CD4-positive, CD25-positive, alpha-beta regulatory T cell (primary cell): ENCODE measurements at places on chromosomes 11 and 22.

DNA sequence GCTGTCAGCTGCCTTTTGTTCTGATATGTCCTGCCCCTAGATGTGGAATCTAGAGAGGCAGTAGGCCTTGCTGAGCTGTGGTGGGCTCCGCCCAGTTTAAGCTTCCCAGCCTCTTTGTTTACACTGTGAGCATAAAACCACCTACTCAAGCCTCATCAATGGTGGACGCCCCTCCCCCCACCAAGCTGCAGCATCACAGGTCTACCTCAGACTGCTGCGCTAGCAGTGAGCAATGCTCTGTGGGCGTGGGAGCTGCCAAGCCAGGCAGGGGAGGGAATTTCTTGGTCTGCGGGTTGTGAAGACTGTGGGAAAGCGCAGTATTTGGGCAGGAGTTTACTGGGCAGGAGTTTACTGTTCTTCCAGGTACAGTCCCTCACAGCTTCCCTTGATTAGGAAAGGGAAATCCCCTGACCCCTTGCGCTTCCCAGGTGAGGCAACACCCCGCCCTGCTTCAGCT, 98.5 kb downstream of the SMCO4 start:
- DNase-seq, result no peak

DNA sequence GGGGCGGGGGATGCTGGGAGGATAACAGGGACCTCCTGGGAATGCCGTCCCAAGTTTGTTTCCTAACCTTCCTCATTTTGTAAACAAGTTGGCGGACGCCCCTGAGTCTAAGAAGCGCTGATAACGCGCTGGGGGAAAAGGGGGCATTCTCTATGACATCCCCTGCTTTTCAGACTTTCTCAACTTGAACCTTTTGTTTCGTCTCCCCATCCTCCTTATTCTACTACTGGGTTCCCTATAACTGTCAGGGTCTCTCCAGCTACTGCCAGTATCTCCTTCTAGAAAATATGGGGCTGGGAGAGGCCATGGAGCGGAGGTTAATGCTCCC, 654 bp downstream of the TMEM86A start:
- no peak for DNase-seq

GRCh38 chr11:126776119-126776518, 224.5 kb downstream of the KIRREL3 start:
- no peak for DNase-seq

GRCh38 chr11:20088397-20089225, 71.7 kb downstream of the DBX1 start:
- DNase-seq, result no peak

- DNase-seq, result no peak
Observed at GRCh38 chr11:91164452-91164822, 941.6 kb upstream of the CHORDC1 start.

GRCh38 chr11:35009944-35010342, 93.5 kb downstream of the PDHX start:
- DNase-seq, result no peak

GRCh38 chr11:122852074-122852795, 13.9 kb downstream of the CRTAM start:
- no peak for DNase-seq

DNA sequence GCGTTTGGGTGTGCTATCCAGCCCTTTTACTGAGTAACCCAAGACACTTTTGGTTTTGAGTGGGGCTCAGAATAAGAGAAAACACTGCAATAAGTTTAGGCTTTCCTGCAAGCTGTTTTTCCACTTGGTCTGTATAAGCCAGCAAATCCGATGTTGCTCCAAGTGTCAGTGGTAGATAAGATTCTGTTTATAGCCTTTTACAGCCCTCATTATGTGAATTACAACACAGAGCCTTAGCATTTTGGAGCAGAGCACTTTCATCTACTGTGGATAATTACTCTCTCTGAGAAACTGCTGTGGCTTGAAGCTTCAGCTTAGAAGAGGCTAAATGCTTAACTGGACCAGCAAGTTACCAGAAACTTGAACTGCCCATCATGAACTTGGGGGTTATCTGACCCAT, 601.1 kb downstream of the JRKL start:
- DNase-seq, result no peak

GRCh38 chr11:132549561-132549960, 982.7 kb downstream of the OPCML start:
- no peak for DNase-seq

- no peak for DNase-seq
Observed at GRCh38 chr11:78373689-78374088, 43.9 kb downstream of the GAB2 start.

DNA sequence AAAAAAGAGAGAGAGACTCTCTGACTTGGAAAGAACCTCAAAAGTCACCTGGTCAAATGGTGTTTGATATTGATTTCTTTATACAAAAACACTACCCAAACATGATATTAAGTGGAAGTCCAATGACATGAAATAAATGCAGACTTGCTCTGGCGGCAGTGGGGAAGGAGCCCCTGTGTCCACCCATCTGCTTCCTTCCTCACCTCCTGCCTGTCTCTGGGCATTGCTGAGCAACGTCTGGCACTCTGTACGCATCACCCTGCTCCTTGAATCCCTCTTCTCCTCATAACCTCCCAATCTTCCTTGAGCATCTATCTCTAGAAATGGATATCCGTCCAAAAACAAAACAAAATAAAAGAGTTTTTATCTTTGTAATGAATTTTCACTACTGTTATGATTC, 39.9 kb upstream of the GRAMD1B start:
- DNase-seq, result no peak

- DNase-seq, result no peak
Observed at GRCh38 chr11:78588517-78588916, 13.9 kb upstream of the NARS2 start.

- DNase-seq, result peak; percentile 24
Observed at GRCh38 chr22:36052505-36052941, 23.9 kb upstream of the RBFOX2 start.

DNA sequence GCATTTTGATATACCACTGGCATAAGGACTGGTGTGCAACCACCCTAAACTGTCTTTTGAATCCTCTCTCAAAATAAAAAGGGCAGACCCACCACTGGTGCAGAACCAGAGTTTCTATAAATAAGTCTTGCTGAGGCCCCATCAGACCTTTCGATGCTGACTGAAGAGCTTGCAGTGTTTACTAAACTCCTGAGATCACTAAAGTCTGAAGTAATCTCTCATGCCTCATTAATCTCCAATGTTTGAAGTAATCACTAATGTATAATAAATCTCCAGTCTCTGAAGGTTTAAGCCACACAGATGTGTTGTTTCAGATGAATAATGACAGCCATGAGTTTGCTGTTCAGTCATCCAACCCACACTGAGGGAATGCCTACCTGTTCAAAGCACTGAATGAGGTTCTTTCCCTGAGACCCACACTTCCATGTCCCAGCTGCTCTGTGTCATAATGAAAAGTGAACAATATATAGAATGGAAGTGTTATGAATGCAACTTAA, 50.6 kb upstream of the DEUP1 start:
- DNase-seq, result no peak

GRCh38 chr11:100832829-100833228, 145.7 kb downstream of the ARHGAP42 start:
- no peak for DNase-seq

DNA sequence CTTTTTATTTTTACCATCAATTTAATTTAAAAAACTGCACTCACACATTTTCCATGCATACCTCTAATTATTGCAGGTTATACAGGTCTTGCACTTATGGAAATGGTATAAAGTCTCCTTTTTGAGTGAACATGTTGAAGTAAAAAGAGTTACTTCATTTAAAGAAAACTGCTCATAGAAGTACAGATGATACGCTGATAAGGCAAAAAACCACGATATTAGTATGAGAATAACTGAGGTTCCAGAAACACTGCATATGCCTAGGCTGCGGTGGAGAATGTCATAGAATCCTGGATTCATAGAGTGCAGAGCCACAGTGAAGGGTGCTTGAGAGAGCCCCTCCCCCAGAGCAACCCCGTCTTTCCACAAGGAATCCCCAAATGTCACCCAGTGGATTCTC, 175.8 kb downstream of the BCR start:
- DNase-seq, result no peak

DNA sequence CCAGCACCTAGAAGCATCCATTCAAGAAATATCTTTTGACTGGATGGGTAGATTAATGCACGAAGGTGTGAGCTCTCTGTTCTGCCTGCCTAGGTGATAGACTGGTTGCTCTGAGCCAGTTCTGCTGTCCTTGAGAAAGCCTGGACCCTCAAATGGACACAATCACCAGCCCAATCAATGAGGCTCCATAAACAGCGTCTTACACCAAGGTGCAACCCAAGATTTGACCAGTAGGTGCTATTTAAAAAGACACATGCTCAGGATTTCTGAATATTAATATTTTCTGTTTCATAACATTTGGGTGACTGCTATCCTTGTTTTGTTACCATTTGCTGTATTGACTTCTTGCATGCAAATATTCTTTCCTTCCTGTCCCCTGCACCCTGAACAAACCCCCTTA, 39.0 kb downstream of the PAMR1 start:
- DNase-seq, result no peak

- no peak for DNase-seq
Observed at GRCh38 chr11:84273541-84273940, 987.4 kb upstream of the CCDC90B start.

- no peak for DNase-seq
Observed at GRCh38 chr11:113562981-113563461, 87.8 kb upstream of the DRD2 start.

DNA sequence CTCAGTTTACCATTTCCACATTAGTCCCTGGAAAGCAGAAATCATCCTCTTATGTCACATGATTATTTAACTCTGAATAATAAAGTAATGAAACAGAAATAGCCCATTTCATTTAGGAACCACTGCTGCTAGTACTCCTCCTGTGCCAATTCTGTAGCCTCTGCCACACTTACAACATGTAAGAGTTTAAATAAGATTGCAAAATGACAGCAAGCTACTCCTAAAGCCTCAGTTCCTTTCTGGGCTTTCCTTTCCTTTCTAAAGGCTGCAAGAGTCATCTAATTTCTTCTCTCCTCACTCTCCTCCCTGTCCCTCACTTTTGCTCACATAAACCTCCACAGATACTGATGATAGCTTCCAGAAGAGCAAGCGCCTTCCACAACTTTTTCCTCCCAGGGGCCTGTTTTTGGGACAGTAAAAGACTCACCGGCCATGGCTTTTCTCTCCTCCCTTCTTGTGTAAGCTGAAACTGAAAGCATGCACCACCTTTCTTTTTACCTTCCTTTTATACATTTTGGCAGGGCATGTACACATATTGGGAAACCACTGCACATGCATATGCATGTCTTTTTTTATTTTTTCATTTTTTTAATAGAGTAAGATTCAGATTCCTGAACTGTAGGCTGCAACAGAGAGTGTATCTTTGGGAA, 38.5 kb downstream of the CARD18 start:
- DNase-seq, result peak; percentile 69

- no peak for DNase-seq
Observed at GRCh38 chr11:72514331-72514730, 80.0 kb upstream of the CLPB start.

DNA sequence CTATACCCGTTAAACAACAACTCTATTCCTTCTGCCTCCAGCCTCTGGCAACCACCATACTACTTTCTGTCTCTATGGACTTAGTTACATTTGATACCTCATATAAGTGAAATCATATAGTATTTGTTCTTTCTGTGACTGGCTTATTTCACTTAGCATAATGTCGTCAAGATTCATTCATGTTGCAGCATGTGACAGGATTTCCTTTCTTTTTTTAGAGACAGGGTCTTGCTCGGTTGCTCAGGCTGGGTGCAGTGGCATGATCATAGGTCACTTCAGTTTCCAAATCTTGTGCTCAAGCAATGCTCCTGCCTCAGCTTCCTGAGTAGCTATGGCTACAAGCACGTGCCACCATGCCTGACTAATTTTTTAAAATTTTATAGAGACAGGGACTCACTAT, 29.4 kb upstream of the SORL1 start:
- DNase-seq, result peak; percentile 46

- no peak for DNase-seq
Observed at GRCh38 chr11:35035894-35036408, 103.0 kb upstream of the CD44 start.

GRCh38 chr11:8241373-8242117, 22.1 kb downstream of the LMO1 start:
- no peak for DNase-seq

DNA sequence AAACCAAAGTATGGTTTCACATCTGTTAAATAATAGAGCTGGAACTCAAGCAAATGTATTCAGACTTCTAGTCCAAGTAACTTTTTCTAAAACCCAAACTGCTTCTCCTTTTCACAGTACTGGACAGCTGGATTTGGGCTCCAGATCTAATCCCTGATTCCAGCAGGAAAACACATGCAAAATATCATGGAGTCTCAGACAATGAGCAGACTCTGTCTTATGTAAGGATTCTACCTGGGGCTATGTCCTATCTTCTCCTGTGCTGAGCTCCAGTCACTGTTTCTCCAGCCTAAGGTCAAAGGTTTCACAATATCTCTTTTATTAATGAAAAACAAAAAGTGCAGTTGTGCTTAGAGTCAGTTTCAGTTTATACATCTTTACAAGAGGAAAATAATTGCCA, 83.2 kb upstream of the EED start:
- DNase-seq, result no peak

DNA sequence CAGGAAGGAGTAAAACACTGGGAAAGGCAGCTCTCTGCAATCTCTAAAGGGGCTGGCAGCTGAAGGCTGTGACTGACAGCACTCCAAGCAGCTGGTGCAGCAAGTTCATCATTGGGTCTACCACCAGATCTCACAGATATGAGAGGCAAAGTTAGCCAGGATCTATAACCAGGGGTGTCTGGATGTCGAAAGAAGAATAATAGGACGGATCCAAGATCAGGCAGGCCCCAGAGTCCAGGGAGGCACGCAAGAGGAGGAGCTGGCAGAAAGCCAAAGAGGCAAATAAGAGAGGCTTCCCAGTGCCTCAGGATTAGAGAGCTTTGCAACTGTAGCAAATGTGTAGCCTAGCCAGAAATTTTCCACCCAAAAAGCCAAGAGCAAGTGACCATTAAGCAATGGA, 77.1 kb downstream of the RBMXL2 start:
- DNase-seq, result no peak

- no peak for DNase-seq
Observed at GRCh38 chr11:87866951-87867350, 308.3 kb downstream of the RAB38 start.

DNA sequence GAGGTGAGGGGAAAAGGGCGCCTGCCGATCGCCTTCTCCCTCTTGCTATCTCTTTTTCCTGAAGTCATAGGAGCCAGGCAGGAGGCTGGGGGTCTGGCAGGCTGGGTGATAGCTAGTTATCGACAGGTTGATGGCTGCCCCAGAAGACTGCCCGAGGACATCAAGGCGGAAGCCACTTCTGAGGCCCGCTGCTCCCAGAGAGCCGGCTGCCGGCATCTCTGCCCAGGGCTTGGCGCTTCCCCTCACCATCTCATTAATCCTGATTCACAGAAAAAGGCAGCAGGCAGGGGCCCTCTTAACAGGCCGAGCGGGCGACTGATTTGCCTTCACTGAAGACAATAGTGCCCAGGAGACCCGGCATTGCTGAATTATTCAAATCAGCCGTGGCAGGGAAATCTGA, 124.2 kb downstream of the MIAT start:
- DNase-seq, result no peak

- DNase-seq, result peak; percentile 11
Observed at GRCh38 chr22:17205432-17205831, 13.8 kb downstream of the ADA2 start.

GRCh38 chr11:119847853-119848252, 118.9 kb upstream of the NECTIN1 start:
- no peak for DNase-seq

- peak; percentile 33 for DNase-seq
Observed at GRCh38 chr11:2089536-2090165, 49.5 kb downstream of the IGF2 start.

- DNase-seq, result no peak
Observed at GRCh38 chr11:100910808-100911207, 218.8 kb downstream of the PGR start.
